ENCODE measurements at places on chromosomes 16 and 17.

DNA sequence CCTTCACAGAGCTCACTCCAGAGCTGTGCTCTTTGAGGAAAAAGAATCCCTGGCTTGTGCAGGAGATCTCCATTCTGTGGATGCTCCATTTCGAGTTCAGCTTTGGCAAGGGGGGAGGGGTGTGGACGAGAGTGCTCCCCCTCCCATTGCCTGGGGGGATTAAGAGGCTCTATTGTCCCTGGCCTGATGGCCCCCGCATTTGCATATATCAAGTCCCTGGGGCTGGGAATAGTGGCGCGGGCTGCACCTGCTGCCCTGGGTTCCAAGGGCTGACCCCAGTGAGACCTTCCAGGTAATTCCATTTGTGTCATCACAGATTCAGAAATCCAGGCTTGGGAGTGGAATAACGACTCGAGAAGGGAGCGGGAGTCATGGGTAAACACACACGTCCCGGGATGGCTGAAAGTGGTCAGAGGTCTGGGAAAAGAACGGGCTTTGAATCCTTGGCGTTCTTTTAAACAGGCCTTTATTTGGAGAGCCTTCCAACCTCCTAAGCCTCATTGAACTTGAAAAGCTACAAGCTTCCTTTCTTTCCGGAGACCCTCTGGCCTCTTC, 479.3 kb downstream of the HS3ST3B1 start:
- DNase-seq, result no peak

- no peak for DNase-seq
These were observed 276.6 kb downstream of the CPPED1 start for GRCh38 chr16:12527071-12527470.

DNA sequence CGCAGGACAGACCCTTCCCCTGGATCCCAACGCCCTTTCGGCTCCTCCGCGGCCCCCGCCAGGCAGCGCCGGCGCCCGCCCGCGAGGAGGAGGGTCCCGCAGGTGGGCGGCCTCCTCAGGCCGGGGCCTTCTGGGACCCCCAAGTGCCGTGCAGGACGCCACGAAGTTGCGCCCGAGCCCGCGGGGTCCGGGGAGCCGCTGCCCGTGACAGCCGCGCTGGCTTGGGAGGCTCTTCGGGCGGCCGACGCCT, 504 bp downstream of the ERN1 start:
- no peak for DNase-seq

GRCh38 chr17:58615768-58616659, 75.8 kb downstream of the TEX14 start:
- DNase-seq, result no peak

- no peak for DNase-seq
These were observed 18.2 kb downstream of the ZNF213 start for GRCh38 chr16:3152991-3153368.

DNA sequence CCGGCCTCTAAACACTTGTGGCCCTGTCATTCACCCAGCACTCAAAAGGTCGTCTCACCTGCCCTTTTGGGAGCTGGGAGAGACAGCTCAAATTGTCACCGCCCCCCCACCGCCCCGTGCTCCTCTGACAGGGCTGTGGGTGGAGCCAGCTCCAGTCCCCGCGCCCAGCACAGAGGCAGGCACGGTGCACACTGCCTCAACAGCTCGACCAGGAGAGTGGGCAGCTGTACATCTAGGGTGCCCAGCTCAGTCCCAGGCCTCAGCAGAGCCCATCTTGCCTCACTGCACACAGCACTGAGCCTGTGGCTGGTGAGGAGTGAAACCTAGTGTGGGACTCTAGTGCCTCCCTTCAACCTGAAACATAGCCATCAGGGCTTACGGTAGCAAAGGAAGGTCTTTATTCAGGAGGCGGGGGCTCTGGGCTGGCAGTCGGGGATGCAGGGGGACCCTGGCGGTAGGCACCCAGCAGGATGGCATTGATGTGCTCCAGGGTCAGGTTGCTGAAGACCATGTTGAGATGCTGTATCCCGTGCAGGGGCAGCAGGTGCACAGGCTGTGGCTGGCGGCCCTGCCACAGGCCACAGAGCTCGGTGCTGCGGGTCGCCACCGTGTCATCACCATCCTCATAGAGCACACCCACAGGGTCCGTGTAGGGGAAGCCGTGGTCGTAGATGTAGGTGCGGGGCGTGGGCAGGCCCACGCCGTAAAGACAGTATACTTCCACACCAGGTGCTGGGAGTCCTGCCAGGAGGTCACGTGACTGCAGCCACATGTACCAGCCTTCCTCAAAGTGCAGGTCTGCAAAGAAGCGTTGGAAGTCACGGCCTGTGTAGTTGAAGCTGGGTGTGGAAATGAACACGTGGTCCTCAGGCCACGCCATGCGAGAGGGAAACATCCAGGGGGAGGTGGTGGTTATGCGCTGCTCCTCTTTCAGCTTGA, 3.1 kb upstream of the PSMB10 start:
- no peak for DNase-seq

DNA sequence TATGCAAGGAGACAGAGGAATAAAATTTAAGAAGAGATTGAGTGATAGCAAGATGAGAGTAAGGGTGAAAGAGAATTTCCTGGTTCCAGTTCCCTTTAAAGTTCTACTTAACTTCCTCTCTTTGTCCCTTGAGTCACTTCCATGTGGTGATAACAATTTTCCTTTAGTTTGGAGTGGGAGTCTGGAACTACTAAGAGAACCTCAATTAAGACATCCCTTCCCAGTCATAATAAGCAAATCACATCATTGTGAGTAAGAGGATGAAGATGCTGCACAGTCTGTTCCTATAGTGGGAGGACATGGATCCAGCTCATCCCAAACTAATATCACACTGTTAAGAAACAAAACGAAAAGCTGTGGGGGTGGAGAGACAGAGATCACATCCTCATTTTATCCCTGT, 24.4 kb downstream of the TBX21 start:
- DNase-seq, result no peak

GRCh38 chr17:31318298-31318801, 3.1 kb downstream of the EVI2A start:
- DNase-seq, result no peak

GRCh38 chr16:50538411-50539052, 9.7 kb upstream of the NKD1 start:
- no peak for DNase-seq

GRCh38 chr17:21034340-21035235, 8.2 kb downstream of the USP22 start:
- DNase-seq, result no peak

- no peak for DNase-seq
These were observed 9.7 kb downstream of the DYNLL2 start for GRCh38 chr17:58092797-58093385.

Measured in NCI-H524 (cell line).